ENCODE measurements at places on chromosomes 1 and 21. TPM values are rescaled to one million over a fixed set of nuclear protein-coding genes. Genes with fewer than 3 reads are reported as not detected.

TPTE gene
- not detected for total RNA-seq

- no peak overlapping the region for H3K4me3 ChIP-seq
- DNase-seq: no peak
- no peaks in the 10 kb centered on the region for H3K27me3 ChIP-seq
- H3K36me3 ChIP-seq: no peaks in the 10 kb centered on the region
These were observed 27.0 kb downstream of the PCNX2 start for GRCh38 chr1:233268389-233269022.

DNA sequence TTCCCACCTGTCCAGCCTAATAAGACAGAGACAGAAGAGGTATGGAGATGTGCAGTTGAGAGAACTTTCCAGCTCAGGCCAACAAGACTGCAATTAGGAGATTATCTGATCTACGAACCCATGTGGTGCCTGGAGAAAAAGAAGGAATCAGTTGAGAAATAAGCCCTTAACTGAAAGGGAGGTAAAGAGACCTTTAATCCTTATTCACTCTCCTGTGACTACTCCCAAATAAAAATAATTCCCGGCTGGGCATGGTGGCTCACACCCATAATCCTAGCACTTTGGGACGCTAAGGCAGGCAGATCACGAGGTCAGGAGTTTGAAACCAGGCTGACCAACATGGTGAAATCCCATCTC, 31.9 kb upstream of the SARS1 start:
- DNase-seq: no peak
- H3K27me3 ChIP-seq: no peaks in the 10 kb centered on the region
- H3K36me3 ChIP-seq: no peaks in the 10 kb centered on the region

DNA sequence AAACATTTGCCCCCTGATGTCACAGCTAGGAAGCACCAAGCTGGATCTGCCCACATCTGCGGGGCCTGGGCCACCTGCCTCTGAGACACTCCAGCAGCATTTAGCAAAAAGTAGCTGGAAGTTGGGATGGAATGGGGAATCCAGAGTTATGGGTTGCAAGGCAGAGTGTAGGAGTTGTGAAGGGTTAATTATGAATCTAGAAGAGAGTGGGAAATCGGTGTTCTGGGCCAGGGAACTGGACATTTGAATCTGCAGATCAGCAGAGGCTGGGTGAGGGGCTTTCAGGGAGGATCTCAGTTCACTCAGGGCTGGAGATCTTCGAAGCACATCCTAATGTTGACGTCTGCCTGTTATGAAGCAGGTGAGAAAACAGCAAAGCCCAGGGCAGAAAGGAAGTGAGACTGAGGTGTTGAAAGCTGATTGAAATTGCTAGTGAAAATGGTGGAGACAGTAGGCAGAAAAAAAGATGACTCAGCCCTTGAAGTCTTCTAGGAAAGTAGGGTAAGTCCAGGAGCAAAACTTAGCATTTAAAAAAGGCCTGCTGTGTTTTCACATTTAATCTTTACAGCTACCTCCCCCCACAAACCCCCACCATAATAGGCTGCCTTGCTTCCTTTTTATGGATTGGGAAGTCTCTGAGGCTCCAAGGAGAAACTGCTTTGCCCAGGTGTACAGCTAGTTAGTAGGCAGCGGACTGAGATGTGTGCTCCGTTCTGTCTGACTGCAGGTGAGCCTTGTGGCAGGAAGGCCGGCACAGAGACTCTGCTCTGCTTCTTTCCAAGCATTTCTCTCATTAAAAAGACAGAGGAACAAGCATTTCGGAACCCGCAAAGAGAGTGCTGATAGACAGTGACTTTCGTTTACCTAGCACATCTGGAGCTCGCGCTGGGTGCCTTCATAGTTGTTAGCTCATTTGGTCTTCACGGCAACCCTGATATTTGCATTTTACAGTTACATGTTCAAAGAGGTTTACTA, 7.2 kb downstream of the VANGL1 start:
- H3K4me1 ChIP-seq: peaks cover 51% of the 10 kb centered on the region
- no peak for DNase-seq
- no peak overlapping the region for H3K4me3 ChIP-seq
- no peak overlapping the region for H3K27ac ChIP-seq
- H3K27me3 ChIP-seq: no peaks in the 10 kb centered on the region

GRCh38 chr1:239987103-239987745, 104.5 kb upstream of the FMN2 start:
- no peak overlapping the region for H3K4me3 ChIP-seq
- no peaks in the 10 kb centered on the region for H3K36me3 ChIP-seq
- H3K4me1 ChIP-seq: no peaks in the 10 kb centered on the region
- DNase-seq: peak; percentile 73
- H3K27ac ChIP-seq: no peak overlapping the region

GRCh38 chr1:204077979-204078696, 5.2 kb downstream of the SOX13 start:
- no peaks in the 10 kb centered on the region for H3K36me3 ChIP-seq
- H3K4me3 ChIP-seq: no peak overlapping the region
- no peak for DNase-seq
- H3K27me3 ChIP-seq: no peaks in the 10 kb centered on the region
- peaks cover 23% of the 10 kb centered on the region for H3K4me1 ChIP-seq

DNA sequence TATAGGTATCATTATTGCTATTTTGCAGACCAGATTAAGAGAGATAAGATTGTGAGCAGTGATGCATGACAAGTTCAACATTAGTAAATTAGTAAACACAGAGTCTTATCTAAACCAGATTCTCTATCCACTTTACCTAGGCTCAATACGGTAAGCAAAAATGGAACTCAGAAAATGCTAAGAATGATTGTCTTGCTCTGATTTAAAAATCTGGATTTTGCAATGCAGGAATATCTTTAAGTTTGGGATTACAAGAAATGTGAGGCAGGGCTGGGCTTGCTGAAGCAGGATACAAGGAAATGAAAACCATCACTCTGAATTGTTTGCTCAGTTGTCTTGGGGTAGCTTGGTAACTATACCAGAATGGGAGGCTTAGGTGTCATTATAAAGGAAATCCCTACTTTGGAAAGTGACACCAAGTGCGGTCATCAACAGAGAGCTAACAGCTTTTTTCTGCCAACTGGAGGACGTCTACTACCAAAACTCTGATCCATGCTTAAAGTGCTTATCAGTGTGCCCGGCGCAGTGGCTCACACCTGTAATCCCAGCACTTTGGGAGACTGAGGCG, 332.7 kb upstream of the RUNX1 start:
- H3K4me1 ChIP-seq: no peaks in the 10 kb centered on the region
- H3K4me3 ChIP-seq: no peak overlapping the region
- H3K27me3 ChIP-seq: no peaks in the 10 kb centered on the region
- DNase-seq: no peak
- H3K27ac ChIP-seq: no peak overlapping the region
- H3K36me3 ChIP-seq: no peaks in the 10 kb centered on the region
